ENCODE measurements at places on chromosomes 2 and 18.

DNA sequence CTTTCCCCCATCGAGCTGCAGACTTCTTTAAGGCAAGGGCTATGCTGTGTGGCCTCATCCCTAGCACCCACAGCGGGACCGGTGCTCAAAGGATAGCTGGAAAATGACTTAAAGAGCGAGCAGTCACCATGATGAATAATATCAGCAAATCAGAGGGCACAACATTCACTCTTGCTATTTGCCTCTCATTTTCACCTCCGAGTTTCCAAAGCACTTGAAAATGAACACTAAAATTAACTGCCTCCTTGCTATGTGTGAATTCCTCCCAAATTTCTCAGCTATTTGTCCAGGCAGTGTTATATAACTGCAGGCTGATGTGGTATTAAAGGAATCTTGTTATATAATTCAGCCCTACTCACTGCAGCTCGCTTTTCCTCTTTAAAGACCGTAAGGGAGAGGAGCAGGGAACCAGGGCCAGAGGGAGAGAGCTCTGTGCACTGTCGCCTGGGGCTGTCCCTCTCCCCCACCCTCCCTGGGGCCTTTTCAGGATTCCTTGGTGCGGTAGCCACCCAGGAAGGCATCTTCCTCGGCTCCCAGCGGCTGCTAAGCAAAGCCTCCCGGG lies 1.4 kb downstream of the CYS1 start:
- no peak for DNase-seq

GRCh38 chr2:160194351-160194750 lies 5.7 kb downstream of the ITGB6 start:
- DNase-seq, result no peak

- DNase-seq, result no peak
Measured at GRCh38 chr2:120739438-120740090, 3.9 kb downstream of the GLI2 start.

GRCh38 chr2:28644760-28645159 lies 106.9 kb upstream of the PPP1CB start:
- DNase-seq, result no peak

DNA sequence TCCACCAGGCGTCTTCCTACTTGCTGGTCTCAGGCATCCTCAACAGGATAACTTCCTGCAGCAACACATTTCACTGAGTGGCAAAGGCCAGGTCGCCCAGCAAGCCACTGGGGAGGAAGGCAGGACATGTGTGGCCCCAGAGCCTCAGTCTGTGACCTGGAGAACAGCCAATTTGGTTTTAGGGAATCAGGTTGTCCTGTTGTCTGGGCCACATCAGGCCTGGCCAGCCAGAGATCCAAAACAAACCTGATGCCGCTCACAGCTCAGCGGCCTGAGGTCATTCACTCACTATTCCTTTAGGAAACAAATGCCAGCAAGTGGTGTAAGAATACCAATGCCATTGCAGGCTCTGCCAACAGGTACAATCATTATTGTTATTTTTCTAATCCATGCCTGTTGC lies 210.7 kb downstream of the VAPA start:
- DNase-seq, result no peak

- DNase-seq, result no peak
Measured at GRCh38 chr2:42040643-42041278, 7.1 kb upstream of the PKDCC start.

GRCh38 chr2:159853101-159853500 lies 55.1 kb upstream of the CD302 start:
- no peak for DNase-seq

Data from NCI-H187 treated with DMSO at 0.1 percent for 48 hours (cell line).